ENCODE measurements at places on chromosomes 16 and 17.

DNA sequence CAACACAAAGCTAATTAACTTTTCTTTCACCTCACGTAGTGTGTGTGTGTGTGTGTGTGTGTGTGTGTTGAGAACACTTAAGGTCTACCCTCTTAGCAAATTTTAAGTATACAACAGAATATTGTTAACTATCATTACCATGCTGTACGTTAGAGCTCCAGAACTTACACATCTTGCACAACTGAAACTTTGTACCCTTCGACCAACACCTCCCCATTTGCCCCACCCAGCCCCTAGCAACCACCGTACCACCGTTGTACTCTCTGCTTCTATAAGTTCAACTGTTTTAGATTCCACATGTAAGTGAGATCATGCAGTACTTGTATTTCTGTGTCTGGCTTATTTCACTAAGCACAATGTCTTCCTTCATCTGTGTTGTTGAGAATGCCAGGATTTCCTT lies 28.1 kb upstream of the MLYCD start:
- DNase-seq, result no peak

- no peak for DNase-seq
These were observed 71.4 kb upstream of the KCTD5 start for GRCh38 chr16:2610781-2611498.

GRCh38 chr16:21283521-21284289 lies 5.6 kb upstream of the CRYM start:
- no peak for DNase-seq

DNA sequence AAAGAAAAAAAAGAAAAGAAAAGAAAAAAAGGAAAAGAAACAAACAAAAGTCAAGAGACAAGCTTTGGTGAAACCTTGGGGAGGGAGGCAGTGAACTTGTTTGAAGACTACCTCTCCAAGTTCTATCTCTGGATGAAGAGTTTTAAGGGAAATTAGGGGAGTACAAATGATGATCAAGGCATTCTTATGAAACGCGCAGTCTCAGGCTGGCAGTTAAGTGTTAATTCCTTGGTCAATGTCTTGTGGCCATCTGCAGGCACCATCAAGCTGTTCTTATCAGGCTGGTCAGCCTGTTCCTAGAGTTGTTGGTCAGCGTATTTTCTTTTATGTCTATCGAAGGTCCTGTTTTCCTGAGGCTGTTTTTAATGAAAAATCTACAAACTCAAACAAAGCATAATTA lies 8.2 kb upstream of the DRG2 start:
- DNase-seq, result no peak

GRCh38 chr17:28239271-28239624 lies 79.8 kb upstream of the TMEM97 start:
- no peak for DNase-seq

DNA sequence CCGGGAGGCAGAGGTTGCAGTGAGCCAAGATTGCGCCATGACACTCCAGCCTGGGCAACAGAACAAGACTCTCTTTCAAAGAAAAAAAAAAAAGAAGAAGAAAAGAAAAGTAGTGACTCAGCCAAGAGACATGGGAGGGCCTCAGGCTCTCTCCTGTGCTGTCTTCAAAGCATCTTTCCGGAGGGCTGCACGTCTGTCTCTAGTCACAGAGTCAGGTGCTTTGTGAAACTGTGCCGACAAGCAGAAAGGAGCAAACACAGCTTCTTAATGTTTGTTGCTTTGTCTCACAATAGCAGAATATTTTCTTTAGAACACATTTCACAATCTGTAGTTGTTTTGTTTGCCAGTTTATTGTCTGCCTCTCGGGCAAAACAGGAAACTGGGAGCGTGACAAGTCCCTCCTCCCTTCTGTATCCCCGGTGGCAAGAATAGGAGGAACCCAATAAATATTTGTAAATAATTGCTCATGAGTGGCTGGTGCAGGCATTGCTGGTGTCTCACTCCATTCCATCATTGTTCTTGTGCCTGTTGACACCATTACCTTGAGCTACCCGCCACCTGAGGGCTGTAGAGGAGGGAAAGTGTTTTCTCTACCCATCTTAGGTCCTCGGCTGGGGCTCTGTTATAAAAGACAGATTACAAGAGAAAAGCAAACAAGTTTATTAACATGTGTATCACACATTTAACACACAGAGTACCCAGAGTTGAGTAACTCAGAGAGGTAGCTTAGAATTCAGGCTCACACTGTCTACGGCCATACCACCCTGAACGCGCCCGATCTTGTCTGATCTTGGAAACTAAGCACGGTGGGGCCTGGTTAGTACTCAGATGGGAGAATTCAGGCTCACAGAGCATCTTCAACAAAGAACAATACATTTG lies 5.5 kb downstream of the GAST start:
- DNase-seq, result peak; percentile 39

GRCh38 chr16:81136390-81137335 lies 40.5 kb upstream of the GCSH start:
- DNase-seq, result no peak

DNA sequence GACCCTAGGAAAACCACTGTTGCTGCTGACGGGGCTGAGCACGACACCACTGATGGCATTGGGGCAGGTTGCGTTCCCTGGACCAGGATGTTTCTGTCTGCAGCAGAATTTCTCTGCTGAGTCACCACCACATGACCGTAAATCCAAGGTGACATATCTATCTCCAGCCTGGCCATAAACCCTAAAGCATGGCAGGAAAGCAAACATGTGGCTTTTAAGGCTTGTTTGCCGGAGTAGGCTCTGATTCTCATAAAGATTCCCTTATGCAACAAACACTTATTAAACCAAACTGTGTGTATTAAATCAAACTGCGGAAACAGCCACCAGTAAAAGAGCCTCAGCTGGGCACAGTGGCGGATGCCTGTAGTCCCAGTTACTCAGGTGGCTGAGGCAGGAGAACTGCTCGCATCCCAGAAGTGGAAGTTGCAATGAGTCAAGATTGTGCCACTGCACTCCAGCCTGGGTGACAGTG lies 17.3 kb downstream of the MPHOSPH6 start:
- DNase-seq, result no peak

GRCh38 chr17:80265205-80266068 lies 4.8 kb downstream of the RNF213 start:
- peak; percentile 75 for DNase-seq

DNA sequence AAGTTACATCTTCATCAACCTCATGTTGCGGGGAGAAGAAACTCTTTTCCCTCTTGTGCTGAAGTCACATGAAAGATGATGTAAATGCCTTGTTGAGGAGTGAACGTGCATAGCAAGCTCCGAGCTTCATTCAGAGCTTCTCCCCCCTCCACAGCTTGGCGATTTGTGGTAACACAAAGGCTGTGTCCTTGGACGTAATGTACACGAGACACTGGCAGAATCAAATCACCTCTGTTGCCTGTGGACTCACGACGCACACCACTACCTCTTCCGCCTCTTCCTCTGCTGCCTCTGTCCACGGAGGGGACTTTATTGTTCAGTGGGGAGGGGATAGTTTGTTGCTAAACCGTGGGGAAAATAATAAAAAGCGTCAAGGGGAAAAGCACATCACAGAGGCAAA lies 54.9 kb upstream of the CHMP6 start:
- no peak for DNase-seq

DNA sequence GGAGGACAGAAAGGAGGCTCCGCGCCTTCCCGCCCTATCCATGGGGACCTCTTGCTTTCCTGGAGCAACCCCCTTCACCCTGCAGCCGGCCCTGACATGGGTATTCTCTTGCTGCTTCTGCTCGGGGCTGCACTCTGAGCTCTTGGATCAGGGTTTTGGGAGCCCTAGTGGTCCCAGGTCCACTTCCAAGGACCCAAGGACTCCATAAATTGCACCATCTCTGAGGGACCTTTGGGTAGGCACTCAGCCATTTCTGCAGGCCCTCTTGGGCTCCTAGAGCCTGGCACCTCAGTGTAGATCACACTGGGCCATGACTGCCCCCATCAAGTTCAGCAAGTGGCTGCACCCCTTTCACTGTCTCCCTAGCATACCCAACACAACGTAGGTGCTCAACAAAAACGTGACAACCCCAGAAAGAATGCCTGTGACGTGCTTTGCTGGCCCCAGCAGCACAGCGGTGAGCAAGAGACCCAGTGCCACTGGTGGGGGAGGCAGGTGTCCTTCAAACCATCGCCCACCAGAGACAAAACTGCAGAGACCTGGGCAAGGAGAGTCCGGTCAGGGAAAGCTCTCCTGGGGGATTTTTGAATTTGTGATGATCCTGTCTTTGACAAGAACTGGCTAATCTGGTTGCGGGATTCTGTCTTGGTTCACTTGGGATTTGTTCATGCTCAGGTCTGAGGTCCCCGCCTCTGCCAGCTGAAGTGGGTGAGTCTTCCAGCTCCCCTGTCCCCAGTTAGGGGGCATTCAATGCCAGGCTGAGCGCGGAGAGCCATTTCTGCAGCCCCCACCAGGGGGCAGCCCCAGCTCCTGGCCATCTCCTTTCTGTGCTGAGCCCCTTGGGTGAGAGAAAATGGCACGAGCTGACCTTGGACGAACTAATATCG lies 2.5 kb upstream of the RAB11FIP4 start:
- DNase-seq, result peak; percentile 42

GRCh38 chr17:83067071-83067717 lies 12.2 kb upstream of the METRNL start:
- DNase-seq, result no peak

DNA sequence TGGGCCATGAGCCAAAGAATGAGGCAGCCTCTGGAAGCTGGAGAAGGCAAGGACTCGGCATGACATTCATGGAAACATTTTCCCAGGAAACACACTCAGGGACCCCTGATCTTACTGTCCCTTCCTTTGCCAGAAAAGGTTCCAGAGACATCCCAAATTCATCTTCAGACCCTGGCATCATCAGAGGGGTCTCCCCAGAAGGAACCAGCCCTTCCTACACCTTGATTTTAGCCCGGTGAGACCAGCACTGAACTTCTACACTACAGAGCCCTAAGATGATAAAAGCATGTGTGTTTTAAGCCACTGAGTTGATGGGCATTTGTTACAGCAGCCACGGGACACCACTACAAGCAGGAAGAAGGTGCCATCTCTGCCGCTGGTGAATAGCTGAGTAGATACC lies 262.3 kb downstream of the C16orf95 start:
- DNase-seq, result no peak

- peak; percentile 43 for DNase-seq
These were observed 840 bp downstream of the MYO1C start for GRCh38 chr17:1491443-1492248.

- DNase-seq, result no peak
These were observed 618.5 kb downstream of the KCNJ2 start for GRCh38 chr17:70787721-70788300.
